ENCODE measurements at places on chromosomes 4 and X.

- DNase-seq = no peak
Observed at GRCh38 chrX:8033175-8033574, 106.0 kb upstream of the PNPLA4 start.

DNA sequence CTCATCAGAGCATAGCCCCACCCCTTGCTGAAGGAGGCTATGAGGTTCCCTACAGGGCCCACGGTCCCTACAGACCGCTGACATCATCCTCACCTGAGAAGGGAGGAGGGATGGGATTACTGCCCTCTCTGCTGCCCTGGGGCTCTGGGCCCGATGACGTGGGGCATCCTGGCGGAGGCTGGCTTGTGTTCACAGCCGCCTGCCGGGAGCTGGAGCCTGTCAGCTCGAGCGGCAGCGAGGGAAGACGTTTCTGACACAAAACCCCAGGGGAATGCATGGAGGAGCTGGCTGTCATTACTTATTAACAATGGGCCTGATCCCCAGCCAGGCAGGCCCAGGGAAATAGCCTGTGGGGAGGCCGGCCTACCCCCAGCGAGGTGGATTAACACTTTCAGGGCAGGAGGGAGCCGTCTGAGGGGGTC lies 106.6 kb upstream of the ATP6AP2 start:
- DNase-seq = no peak

GRCh38 chr4:108417923-108418322 lies 202.5 kb upstream of the RPL34 start:
- DNase-seq = no peak

GRCh38 chrX:139484591-139484990 lies 45.9 kb upstream of the F9 start:
- DNase-seq = no peak

DNA sequence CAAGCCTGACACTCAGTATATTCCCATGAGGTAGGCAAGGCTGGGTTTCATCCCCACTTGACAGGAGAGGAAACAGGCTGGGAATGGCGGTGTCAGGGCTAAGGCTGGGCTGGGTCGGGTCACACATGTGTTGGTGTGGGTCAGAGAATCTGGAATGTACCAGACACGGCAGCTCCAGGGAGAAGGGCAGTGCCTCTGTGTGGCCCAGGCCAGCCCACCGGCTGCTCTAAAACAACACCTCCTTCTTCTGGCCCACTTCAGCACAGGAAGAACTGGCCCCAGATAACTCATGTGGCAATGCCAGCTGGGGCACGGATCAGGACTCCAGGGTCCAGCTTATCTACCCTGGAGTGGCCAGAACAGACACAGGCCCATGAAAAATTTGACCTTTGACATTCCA lies 6.3 kb downstream of the HAUS7 start:
- DNase-seq = no peak

DNA sequence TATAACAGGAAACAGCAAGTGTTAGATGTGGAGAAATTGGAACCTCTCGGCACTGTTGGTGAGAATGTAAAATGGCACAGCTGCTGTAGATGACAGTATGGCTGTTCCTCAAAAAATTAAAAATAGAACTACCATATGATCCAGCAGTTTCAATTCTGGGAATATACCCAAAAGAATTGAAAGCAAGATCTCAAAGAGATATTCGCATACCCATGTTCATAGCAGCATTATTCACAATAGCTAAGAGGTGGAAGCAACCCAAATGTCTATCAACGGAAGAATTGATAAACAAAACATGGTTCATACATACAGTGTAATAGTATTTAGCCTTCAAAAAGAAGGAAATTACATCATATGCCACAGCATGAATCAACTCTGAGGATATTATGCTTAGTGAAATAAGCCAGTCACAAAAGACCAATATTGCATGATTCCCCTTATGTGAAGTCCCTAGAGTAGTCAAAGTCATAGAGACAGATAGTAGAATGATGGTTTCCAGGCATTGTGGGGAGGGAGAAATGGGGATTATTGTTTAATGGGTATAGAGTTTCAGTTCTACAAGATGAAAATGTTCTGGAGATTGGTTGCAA lies 467.7 kb downstream of the IDS start:
- DNase-seq = no peak

- no peak for DNase-seq
Observed at GRCh38 chr4:179415847-179416223, 1973.6 kb upstream of the AGA start.

- DNase-seq = no peak
Observed at GRCh38 chr4:95318483-95318882, 230.3 kb downstream of the UNC5C start.

- DNase-seq = no peak
Observed at GRCh38 chr4:145890689-145891088, 47.9 kb downstream of the ZNF827 start.

DNA sequence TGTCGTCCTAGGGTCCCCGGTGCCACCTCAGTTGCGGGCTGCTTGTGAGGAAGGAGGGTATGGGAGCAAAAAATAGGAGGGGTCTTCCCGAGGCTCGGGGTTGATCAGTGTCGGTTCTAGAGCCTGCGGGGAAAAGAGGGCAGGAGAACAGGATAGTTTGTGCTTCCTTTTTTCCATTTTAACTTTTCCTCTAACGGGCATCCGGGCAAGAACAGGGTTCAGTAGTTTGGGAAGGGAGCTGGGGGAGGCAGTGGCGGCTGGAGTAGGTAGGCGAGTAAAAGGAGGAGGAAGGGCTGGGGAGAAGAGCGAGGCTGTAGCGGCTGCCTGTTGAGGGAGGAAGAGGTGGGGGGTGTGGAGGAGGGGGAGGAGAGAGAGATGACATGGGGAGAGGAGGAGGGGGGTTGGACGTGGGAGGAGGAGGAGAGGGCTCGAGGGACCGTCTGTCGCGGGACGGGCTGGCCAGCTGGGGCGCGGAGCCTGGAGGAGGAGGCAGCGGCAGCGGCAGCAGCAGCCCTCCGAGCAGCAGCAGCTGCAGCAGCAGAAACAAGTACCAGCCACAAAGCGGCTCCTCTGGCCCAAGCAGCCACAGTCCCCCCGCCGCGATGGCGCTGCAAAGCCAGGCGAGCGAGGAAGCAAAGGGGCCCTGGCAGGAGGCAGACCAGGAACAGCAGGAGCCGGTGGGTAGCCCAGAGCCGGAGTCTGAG lies at the start of gene SLC16A2:
Gene SLC16A2 (plus strand): TSS at position 458 of the 704 bp plus-strand sequence. CDS start 145 bp downstream, at position 603.
- DNase-seq = no peak

DNA sequence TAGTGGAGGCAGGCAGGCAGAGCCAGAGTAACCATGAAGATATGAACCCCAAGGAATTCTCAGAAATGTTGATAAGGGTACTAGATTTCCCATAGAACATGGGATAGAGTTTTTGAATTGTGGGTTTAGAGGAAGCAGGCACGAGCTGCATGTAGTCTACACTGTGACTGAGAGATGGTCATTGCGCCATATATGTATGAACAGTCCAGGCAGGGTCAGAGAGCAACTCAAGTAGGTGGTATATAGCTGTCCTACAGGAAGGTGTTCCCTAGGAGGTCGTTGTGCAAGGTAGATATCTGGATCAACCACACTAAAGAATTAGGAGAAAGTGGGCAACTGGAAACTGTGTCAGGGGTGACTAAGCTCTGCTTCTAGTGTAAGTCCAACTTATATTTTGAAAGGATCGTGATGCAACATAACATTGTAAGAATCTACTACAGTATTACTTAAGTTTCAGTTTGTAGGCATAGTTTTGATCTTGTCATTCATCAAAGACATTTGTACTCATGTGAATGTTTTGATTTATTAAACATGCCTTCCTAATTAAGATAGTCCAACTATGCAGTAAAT lies 94.6 kb downstream of the HPGD start:
- DNase-seq = peak; percentile 33

DNA sequence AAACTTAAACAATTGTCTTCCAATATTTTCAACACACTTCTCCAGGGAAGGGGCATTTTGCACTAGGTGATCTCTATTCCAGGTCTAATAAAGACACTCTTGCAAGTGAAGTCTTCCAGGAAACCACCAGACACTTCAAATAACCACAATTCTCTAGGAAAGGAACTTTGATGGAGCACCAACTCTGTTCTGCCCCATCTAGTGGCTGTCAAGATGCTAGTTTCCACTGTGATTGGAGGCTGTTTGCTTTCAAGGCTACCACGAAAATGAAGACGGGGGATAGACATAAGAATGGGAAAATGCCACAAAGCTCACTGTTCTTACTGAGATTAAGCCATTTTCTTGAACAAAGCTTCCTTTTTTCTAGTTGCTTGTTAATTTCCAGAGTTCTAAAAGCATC lies 100.6 kb upstream of the F9 start:
- no peak for DNase-seq

- peak; percentile 77 for DNase-seq
Observed at GRCh38 chr4:121255986-121256750, 92.0 kb upstream of the TNIP3 start.

- DNase-seq = no peak
Observed at GRCh38 chr4:142687547-142688275, 158.4 kb downstream of the INPP4B start.

GRCh38 chr4:145566768-145567167 lies 52.4 kb upstream of the MMAA start:
- no peak for DNase-seq

DNA sequence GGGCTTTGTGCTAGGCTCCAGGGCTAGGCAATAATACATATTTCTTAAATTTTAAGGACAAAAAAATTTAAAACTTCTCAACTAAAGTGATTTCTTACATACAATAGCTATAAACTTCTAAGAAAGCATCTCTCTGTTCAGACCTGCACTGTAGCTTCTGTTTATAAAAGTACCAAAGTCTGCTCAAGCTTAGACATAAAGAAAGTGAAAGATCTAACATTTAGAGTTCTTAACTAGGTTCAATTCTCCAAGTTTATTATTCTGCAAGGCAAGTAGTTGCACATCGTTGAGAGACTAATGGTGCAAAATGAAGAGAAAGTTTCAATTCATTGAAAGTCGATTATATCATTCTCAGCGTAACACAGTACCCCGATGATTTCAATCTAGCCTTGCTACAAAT lies 857.4 kb upstream of the HTR2C start:
- no peak for DNase-seq

DNA sequence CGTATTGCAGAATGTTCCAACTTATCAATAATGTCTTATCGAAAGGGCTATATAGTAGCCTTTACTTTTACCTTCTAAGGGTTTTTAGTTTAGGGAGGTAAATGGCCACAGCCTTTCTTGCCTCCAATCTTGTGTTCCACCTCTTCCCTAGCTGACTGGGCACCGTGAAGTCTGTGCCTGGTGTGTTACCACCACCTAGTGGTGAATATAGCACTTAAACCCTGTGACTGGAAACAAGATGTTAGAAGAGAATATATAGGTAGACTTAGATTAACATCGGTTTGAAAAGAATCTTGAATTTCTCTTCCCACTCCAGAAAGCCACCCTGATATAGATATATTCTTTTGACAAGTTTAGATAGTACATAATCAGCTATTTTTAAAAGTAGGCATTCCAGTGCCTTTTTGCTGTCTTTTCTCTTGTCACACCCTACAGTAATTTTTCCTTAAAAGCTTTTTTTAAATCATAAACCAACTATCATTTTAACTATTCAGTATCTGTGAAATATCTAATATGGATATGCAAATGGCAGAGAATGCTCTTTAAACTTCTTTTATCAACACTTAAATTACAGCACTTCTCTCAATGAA lies 27.8 kb upstream of the ADH7 start:
- peak; percentile 52 for DNase-seq

- no peak for DNase-seq
Observed at GRCh38 chr4:48431401-48431800, 51.7 kb upstream of the SLC10A4 start.

GRCh38 chr4:122152711-122153226 lies 638 bp downstream of the BLTP1 start:
- DNase-seq = peak; percentile 42

DNA sequence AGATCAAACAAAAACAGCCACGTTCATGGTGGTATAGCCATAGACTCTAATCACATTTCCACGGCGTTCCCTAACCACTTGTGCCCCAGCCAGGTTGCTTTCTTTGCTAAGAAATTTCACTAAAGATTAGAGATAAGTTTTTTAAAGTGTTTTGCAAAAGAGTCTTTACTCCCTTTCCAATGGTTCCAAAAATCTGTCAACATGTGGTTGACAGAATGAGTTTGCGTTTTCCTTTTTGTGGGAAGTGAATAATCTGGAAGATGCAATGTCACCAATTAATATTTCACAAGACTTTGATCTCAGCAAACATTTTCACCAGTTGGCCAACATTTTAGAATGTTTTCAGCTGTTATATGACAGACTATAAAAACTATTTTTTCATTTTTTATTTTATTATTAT lies 35.3 kb downstream of the CXCL1 start:
- DNase-seq = no peak

DNA sequence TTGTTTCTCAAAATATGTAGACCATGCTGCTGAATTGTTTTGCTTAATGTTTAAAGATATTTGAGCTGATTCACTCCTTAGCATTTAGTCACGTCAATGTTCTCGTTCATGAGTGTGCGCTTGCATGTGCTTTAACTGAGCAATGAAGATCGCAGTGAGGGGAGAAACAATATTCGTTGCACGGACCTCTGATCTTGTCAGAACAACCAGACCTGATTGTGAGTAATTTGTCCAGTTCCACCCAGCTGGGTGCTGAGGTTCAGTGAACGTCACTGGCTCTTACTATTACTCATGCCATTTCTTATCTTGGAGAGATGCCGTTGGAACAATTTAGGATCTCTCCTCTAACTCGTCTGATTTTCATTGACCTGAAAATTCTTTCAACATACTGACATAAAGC lies 15.0 kb upstream of the PRKX start:
- DNase-seq = no peak

GRCh38 chr4:104494822-104495559 lies at the start of gene CXXC4:
Gene CXXC4, minus strand, starts transcription at chr4:104494894. Its CDS starts 3,092 bp downstream, at chr4:104491802.
- DNase-seq = no peak

- DNase-seq = no peak
Observed at GRCh38 chr4:113831457-113831856, 69.9 kb upstream of the CAMK2D start.

GRCh38 chr4:1685235-1686150 lies 1.4 kb upstream of the FAM53A start:
- no peak for DNase-seq

- DNase-seq = no peak
Observed at GRCh38 chrX:108307132-108308085, 130.8 kb downstream of the COL4A6 start.

GRCh38 chr4:165606465-165607205 lies 227.8 kb downstream of the CPE start:
- DNase-seq = no peak

GRCh38 chr4:148216866-148217814 lies 225.1 kb downstream of the NR3C2 start:
- no peak for DNase-seq

All from AML-193 (cell line).